Lung (tissue), 17 donors: ENCODE measurements at places on chromosomes 7 and 10. TPM values are rescaled to one million over a fixed set of nuclear protein-coding genes. Genes with fewer than 3 reads are reported as not detected.

DNA sequence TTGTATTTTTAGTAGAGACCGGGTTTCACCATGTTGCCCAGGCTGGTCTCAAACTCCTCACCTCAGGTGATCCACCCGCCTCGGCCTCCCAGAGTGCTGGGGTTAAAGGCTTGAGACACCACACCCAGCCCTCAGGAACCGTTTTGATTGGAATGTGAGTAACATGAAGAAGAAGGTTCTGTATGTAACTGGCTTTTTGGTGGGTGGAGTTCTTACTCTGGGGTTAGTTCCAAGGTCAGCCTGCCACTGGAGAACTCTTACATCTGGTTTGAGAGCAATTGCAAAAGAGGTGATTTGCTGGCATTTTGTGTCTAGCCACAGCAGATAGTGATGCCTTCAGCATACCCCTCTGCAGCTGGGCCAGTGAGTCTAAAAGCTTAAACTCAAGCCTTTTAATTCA is 457.8 kb upstream of the VSTM2A start:
- no peak overlapping the region for H3K4me3 ChIP-seq
- H3K27ac ChIP-seq: no peak overlapping the region
- H3K36me3 ChIP-seq: no peaks in the 10 kb centered on the region
- no peaks in the 10 kb centered on the region for H3K4me1 ChIP-seq
- H3K27me3 ChIP-seq: no peaks in the 10 kb centered on the region
- DNase-seq: no peak

- no peak overlapping the region for H3K27ac ChIP-seq
- H3K36me3 ChIP-seq: no peaks in the 10 kb centered on the region
- H3K4me3 ChIP-seq: no peak overlapping the region
- H3K4me1 ChIP-seq: no peaks in the 10 kb centered on the region
These were observed 5.2 kb upstream of the RASGEF1A start for GRCh38 chr10:43272030-43272429.

Gene C10orf105
- total RNA-seq: 0.58 TPM

Gene CCDC136
- 2.3 TPM for total RNA-seq

Gene ZPBP
- total RNA-seq: 0.85 TPM

DNA sequence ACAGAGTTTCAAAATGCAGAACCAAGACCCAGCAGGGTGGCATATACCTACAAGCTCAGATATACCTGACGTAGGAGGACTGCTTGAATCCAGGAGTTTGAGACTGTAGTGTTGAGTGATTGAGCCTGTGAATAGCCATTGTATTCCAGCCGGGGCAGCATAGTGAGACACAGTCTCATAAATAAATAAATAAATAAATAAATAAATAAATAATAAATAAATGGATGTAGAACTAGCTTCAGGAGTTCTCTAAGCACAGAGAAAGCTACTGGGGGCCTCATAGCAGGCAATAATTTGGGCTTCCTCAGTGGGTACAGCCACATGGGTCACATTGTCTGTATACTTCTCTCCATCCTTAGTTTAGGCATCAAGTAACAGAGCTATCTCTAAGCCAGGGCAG is 906.8 kb downstream of the LRMDA start:
- H3K27me3 ChIP-seq: no peaks in the 10 kb centered on the region
- H3K36me3 ChIP-seq: no peaks in the 10 kb centered on the region
- no peaks in the 10 kb centered on the region for H3K4me1 ChIP-seq
- no peak overlapping the region for H3K4me3 ChIP-seq

- no peaks in the 10 kb centered on the region for H3K36me3 ChIP-seq
- H3K27me3 ChIP-seq: peaks cover 2% of the 10 kb centered on the region
- no peak overlapping the region for H3K4me3 ChIP-seq
- peak; percentile 93 for DNase-seq
- peak overlapping the region; percentile 15 for H3K27ac ChIP-seq
These were observed 3.4 kb downstream of the NEUROD6 start for GRCh38 chr7:31337002-31337565.

- no peaks in the 10 kb centered on the region for H3K4me1 ChIP-seq
- H3K4me3 ChIP-seq: no peak overlapping the region
- H3K27ac ChIP-seq: no peak overlapping the region
- no peaks in the 10 kb centered on the region for H3K36me3 ChIP-seq
These were observed 45.1 kb upstream of the INPP5A start for GRCh38 chr10:132492323-132493025.

DNA sequence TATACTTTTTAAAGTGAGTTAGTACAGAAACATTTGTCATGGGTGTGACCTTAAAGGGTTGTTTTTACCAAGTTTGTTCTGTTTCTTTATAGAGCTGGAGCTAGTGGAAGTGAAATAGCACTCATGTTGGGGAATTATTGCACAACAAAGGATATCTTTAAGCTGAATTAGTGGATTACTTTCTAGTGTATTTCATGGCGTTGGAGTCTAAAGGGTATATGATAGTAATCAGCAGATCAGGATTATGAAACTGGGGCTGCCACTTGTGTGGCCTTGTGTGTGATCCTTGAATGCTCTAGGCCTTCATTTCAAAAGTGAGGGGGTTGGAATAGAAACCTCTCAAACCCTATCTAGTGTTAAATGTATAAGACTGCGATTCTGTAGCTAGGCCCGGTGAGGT is 123.6 kb downstream of the LYZL1 start:
- H3K4me1 ChIP-seq: peaks cover 21% of the 10 kb centered on the region
- H3K27me3 ChIP-seq: no peaks in the 10 kb centered on the region
- no peak overlapping the region for H3K4me3 ChIP-seq
- peak; percentile 43 for DNase-seq
- no peaks in the 10 kb centered on the region for H3K36me3 ChIP-seq

GRCh38 chr7:55362927-55363326 is 2.2 kb upstream of the LANCL2 start:
- no peak overlapping the region for H3K4me3 ChIP-seq
- peaks cover 4% of the 10 kb centered on the region for H3K27me3 ChIP-seq
- peaks cover 10% of the 10 kb centered on the region for H3K4me1 ChIP-seq
- no peaks in the 10 kb centered on the region for H3K36me3 ChIP-seq
- H3K27ac ChIP-seq: no peak overlapping the region

Gene PAPOLB
- total RNA-seq: 1.9 TPM

- H3K4me3 ChIP-seq: no peak overlapping the region
- H3K4me1 ChIP-seq: no peaks in the 10 kb centered on the region
- H3K27ac ChIP-seq: no peak overlapping the region
- no peaks in the 10 kb centered on the region for H3K27me3 ChIP-seq
- no peak for DNase-seq
- no peaks in the 10 kb centered on the region for H3K36me3 ChIP-seq
These were observed 182.3 kb upstream of the CDCA7L start for GRCh38 chr7:22127835-22128527.

DNA sequence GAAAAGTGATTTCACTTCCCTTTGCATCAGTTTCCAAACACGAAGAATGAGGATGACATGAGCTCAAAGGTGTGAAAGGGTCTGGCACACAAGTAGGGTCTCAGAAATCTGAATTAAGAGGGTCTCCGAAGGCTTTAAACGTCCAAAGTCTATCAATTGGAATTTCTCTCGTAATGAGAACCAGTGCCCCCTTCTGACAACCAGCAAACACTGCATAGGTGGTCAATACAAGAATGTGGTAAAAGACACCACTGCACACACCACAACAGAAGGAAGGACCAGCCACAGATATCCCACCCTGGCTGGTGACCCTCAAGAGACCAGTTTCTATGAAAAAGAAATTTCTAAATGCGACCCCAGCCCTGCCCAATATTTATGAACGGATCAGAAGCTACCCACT is 78.1 kb downstream of the CALN1 start:
- H3K4me1 ChIP-seq: no peaks in the 10 kb centered on the region
- peaks cover 48% of the 10 kb centered on the region for H3K27me3 ChIP-seq

DNA sequence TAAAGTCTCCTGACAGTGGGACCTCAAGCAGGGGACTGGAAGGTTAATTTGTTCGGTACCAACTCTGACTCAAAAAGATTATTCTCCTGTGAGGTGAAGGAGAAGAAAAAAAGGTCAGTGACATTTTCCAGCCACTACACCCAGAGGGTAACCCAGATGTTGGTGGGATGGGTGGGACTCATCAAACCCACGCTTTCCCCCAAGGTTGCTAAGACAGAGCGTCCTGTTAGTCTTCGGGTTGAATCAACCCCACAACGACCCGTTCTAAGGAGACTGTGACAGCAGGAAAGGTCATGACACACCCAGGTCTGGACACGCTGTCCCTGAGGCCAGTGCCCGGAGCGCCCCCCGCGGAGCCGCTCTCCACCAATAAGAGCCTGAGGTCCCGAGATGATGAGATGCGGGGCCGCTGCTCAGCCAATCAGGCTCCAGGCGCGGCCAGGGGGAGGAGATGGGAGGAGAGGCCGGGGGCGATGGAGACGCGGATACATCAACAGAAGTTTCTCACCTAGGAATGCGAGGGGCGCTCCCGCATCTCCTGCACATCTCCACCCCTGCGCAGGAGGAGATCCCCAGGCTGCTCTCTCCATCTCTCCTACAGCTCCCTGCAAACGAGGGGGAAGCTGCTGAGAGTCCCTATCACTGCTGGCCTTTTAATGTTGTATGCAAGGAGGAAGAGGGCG is at the start of gene WNT16:
Gene WNT16 (plus strand): TSS at position 493 of the 683 bp plus-strand sequence. CDS start 293 bp downstream, outside the sequence.
- H3K27ac ChIP-seq: no peak within 1 kb of the TSS
- H3K36me3 ChIP-seq: no peaks in the 10 kb centered on the region
- DNase-seq: no peak
- no peak within 1 kb of the TSS for H3K4me3 ChIP-seq
- H3K4me1 ChIP-seq: peaks cover 17% of the 10 kb centered on the region
- peaks cover 4% of the 10 kb centered on the region for H3K27me3 ChIP-seq

DNA sequence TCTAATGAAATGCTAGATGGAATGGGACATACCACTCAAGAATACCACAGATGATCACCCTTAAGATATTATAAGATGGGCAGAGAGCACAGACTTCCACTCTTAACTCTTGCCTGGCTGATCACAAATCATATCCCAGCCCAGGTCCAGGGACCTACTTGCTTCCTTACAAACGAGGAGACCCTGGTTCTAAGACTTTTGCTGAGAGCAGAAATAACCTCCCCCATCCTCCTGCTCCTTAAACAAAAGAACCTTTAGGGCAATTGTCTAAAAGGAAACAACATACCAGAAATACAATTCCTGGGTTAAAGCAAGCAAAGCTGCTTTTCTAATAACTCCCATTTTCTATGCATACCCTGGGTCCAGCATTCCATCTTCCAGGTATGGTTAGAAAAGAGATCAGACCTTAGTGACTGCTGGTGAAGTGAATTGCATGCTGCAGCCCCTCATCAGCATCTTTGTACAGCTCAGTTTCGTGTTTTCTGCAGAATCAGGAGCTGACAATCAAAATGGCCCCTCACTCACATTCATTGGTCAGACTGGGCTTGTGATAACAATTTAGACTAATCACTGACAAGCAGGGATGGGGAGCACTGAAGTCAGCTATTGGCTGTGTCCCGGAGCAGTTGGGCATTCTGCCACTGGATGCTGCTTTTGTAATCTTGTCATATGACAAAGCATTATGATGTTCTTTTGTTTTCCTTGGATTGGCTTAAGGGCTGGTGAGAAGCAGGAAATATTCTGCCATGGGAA is 14.6 kb downstream of the IFIT3 start:
- peaks cover 23% of the 10 kb centered on the region for H3K36me3 ChIP-seq
- no peak overlapping the region for H3K4me3 ChIP-seq
- H3K4me1 ChIP-seq: peaks cover 9% of the 10 kb centered on the region
- no peaks in the 10 kb centered on the region for H3K27me3 ChIP-seq

Gene ACSM6
- total RNA-seq: not detected

Gene THNSL1
- total RNA-seq: 8.6 TPM

- H3K4me1 ChIP-seq: no peaks in the 10 kb centered on the region
- no peak for DNase-seq
- no peak overlapping the region for H3K27ac ChIP-seq
- no peaks in the 10 kb centered on the region for H3K36me3 ChIP-seq
- H3K4me3 ChIP-seq: no peak overlapping the region
- H3K27me3 ChIP-seq: no peaks in the 10 kb centered on the region
These were observed 26.7 kb upstream of the CAMK1D start for GRCh38 chr10:12322583-12323131.

Gene UNC5B
- total RNA-seq: 23.8 TPM

GRCh38 chr7:1812509-1813393 is 142.7 kb downstream of the ELFN1 start:
- no peaks in the 10 kb centered on the region for H3K27me3 ChIP-seq
- peak; percentile 9 for DNase-seq
- H3K36me3 ChIP-seq: no peaks in the 10 kb centered on the region
- H3K27ac ChIP-seq: no peak overlapping the region
- peaks cover 13% of the 10 kb centered on the region for H3K4me1 ChIP-seq

GRCh38 chr10:29295813-29296212 is 6.9 kb downstream of the LYZL1 start:
- no peak for DNase-seq
- no peaks in the 10 kb centered on the region for H3K36me3 ChIP-seq
- no peaks in the 10 kb centered on the region for H3K4me1 ChIP-seq

DNA sequence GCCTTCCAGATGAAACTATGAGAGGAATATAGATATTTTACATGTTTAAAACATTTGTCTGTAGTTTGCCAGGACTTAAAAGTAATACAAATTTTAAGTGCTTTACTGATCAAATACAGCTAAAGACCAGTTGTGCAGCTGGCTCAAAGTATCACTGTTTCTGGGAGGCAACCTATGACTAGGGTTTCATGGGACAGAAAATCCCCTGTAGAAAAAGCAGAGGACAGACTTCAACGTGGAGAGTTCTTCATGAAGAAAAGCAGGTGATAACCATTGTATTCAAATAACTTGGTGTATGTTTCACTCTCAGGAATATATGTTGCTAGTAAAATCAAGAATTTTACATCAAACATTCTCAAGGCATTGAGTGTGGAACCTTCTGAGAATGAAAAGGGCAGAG is 40.9 kb downstream of the PTER start:
- DNase-seq: no peak
- no peak overlapping the region for H3K27ac ChIP-seq
- no peak overlapping the region for H3K4me3 ChIP-seq
- H3K27me3 ChIP-seq: no peaks in the 10 kb centered on the region
- no peaks in the 10 kb centered on the region for H3K4me1 ChIP-seq

Gene GBX1
- total RNA-seq: not detected

DNA sequence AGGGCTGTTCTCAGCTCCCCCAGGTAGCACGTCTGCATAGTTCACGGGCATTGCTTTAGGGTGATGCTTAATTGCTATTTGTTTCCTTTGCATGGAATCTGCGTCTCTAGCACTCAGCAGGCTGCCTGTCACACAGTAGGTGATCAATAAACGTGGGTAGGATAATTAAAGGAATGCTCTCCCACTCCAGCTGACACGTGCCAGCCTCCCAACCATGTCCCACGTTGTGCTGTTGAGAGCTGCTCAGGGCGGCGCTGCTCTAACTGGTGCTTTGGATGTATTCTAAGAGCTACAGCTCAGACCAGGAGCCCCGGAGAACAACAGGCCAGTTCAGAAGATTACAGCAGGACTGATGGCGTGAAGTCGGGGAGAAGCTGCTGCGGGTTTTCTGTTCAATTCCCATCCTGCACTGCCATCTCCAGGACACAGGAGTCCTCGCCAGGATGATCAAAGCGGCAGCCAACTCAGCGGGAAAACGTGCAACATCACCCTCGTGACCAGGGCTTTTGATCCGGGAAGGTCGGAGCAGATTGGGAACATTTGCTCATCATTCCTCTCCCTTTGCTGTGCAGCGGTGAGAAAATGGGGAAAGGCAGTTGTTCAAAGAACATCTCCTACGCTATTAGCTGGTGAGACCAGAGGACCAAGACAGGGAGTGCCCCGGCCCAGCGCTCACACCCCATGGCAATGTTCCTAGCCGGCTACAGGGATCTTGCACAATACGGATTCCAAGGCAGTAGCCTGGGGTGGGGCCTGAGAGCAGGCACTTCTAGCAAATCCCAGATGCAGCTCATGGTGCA is 50.5 kb upstream of the FOXK1 start:
- H3K36me3 ChIP-seq: no peaks in the 10 kb centered on the region
- no peaks in the 10 kb centered on the region for H3K27me3 ChIP-seq
- H3K27ac ChIP-seq: peak overlapping the region; percentile 52
- H3K4me1 ChIP-seq: no peaks in the 10 kb centered on the region
- no peak overlapping the region for H3K4me3 ChIP-seq

Gene PIP
- total RNA-seq: 1.5 TPM

Gene EEPD1
- total RNA-seq: 15.3 TPM

Gene MEOX2
- 103 TPM for total RNA-seq

Gene NXPH1
- total RNA-seq: 0.09 TPM
